ENCODE measurements at places on chromosomes 6 and 20.

GRCh38 chr20:53839423-53840176 is 230.8 kb downstream of the BCAS1 start:
- no peak for DNase-seq

GRCh38 chr6:139748353-139749146 is 374.1 kb upstream of the CITED2 start:
- DNase-seq = no peak

GRCh38 chr6:44041461-44042260 is 85.6 kb downstream of the MRPL14 start:
- DNase-seq = no peak

DNA sequence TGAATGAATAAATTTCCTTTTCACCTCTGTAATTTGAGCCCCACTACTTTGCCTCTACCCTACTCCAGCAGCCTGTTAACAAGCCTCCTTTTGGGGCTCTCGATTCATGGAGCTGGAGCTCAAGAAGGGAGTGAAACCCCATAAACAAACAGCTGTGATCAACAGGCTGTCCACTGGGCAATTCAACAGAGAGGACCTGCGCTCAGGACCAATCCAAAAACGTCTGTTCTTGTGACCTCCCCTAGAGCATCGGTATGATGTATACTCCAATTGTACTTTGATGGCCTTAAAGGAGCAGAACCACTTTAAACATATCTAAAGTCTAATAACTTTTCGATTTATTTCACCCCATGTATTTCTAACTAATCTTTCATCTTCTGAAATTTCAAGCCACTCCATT is 37.4 kb downstream of the HIVEP2 start:
- no peak for DNase-seq

DNA sequence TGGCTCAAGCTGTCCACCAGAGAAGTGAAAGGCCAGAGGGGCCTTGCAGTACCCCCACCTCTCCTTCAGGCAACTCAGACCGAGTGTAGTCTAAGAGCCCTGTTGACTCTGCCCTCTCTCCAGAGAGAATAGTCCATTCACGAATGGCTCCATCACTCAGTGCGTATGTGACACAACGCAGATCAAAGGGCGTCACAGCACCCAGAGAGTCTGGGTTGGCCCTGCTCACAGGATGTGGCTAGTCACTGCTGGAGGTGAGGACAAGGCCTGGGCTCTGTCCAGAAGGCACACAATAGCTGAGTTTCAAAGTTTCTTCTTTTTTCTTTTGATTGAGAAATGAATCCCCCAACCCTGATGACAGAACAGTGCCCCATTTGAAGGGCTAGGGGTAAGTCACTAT is 74.1 kb downstream of the TRMT11 start:
- DNase-seq = no peak

GRCh38 chr6:63887002-63887751 is 251.6 kb downstream of the PHF3 start:
- no peak for DNase-seq

- DNase-seq = peak; percentile 50
Measured at GRCh38 chr6:36968266-36968977, 13.9 kb downstream of the PI16 start.

GRCh38 chr20:3738111-3739053 is 5.9 kb downstream of the HSPA12B start:
- DNase-seq = no peak

DNA sequence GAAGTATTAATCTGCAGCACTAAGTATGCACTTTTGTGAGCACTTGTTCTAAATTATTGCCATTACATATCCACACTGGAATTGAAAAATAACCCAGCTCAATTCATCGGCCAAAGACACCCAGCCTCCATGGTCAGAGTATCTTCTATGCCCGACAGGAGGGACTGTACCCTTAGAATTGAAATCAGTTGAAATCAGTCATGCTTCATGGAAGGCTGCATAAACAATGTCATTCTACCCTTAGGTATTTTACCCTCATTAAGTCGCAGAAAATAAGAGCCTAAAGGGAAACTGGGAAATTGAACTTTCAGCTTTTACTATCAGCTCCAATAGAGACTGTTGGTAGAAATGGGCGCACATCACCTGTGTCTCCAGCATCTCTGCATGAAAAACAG is 2.9 kb upstream of the RAMACL start:
- DNase-seq = no peak

- no peak for DNase-seq
Measured at GRCh38 chr20:3901028-3901705, 12.0 kb downstream of the PANK2 start.

- DNase-seq = no peak
Measured at GRCh38 chr6:50681213-50681824, 32.0 kb upstream of the TFAP2D start.

GRCh38 chr6:94736236-94736635 is 841.1 kb upstream of the MANEA start:
- DNase-seq = no peak

GRCh38 chr20:38315290-38315966 is 11.5 kb downstream of the BPI start:
- no peak for DNase-seq
